Activated CD8-positive, alpha-beta memory T cell treated with anti-CD3 and anti-CD28 coated beads for 24 hours (primary cell): ENCODE measurements at places on chromosomes 4 and X.

DNA sequence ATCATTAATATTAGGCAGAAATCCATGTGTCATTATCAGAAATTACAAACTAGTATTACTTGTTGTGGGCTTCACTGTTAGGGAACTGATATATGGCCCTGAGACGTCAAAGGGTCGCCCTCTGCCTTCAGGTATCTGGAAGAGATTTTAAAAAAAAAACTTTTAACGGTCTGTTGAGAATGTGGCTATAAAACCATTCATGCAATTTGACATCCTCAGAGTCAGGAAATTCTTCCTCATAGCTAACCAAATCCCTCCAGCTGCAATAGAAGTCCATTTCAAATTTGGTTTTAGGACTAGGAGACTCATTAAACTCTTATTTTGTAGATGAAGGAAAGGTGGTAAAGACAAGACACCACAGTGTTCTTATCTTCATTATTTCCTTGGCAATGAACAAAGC lies 194.2 kb upstream of the NOCT start:
- no peak for DNase-seq

DNA sequence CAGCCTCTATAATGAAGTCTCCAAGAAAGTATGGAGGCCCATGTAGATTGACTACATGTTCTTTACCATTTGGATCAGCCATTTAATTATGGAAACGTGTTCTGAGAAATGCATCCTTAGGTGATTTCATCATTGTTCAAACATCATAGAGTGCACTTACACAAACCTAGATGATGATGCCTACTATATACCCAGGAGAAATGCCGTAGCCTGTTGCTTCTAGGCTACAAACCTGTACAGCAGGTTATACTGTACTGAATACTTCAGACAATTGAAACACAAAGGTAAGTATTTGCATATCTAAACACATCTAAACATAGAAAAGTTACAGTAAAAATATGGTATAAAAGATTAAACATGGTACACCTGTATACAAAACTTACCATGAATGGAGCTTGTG lies 186.5 kb upstream of the FSTL5 start:
- DNase-seq, result no peak

DNA sequence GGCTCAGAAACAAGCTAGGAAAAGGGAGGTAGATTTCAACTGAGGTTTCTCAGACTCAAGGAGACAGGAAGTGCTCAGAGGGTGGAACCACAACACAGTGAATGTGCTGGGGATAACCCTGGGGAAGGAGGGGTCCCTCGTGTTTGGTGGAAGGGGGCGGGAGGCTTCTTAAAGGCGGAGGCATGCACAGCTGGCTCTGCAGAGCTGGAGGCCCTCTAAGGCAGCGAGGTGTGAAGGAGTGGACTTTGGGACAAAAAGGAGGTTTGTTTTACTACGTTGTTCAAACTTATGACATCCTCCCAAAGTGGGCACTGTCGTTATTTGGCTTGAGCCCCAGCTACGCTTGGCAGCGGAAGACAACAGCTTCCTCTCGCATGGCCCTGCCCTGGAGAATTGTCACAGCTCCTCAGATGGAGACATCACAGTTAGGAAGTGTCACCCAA lies 21.7 kb upstream of the MTM1 start:
- no peak for DNase-seq

DNA sequence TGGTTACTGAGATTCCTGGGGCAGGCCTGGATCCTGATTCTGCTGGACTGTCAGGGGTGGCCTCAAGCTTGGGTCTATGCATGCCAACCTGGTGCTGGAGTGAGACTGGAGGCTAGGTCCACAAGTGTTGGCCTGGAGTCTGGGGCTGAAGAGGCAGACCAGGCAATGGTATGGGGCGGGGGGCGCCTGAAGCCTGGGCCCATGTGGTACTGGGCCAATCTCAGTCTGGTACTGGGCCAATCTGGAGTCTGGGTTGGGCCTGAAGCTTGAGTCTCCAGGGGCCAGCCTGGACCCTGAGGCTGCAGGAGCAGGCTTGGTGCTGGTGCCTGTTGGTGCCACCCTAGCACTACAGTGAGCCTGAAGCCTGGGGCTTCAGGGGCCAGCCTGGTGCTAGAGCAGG lies 108.9 kb upstream of the ZCCHC13 start:
- DNase-seq, result no peak

GRCh38 chr4:19534159-19534558 lies 717.5 kb upstream of the SLIT2 start:
- DNase-seq, result no peak

- no peak for DNase-seq
Observed at GRCh38 chr4:16155528-16156169, 70.6 kb downstream of the TAPT1 start.

GRCh38 chr4:79913581-79913980 lies 159.4 kb downstream of the ANTXR2 start:
- no peak for DNase-seq
